ENCODE measurements at places on chromosomes 5 and 9.

DNA sequence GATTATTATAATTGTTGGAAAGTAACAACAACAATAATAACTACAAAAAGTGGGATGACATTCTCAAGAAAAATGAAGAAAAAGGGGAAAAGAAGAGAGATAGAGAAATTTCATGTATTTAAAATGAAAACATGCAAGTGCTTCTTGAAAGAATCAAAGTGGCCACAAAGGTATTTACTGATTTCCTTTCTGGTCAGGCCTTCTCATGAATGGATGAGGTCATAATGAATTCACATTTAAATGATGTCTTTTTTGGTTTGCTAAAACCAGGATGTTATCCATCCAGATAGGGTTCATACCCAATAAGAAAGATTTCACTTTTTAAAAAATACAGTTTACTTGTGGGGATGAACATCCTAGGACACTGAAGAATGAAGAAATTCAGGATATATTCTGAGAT, 446.4 kb upstream of the PTGER4 start:
- DNase-seq, result no peak

DNA sequence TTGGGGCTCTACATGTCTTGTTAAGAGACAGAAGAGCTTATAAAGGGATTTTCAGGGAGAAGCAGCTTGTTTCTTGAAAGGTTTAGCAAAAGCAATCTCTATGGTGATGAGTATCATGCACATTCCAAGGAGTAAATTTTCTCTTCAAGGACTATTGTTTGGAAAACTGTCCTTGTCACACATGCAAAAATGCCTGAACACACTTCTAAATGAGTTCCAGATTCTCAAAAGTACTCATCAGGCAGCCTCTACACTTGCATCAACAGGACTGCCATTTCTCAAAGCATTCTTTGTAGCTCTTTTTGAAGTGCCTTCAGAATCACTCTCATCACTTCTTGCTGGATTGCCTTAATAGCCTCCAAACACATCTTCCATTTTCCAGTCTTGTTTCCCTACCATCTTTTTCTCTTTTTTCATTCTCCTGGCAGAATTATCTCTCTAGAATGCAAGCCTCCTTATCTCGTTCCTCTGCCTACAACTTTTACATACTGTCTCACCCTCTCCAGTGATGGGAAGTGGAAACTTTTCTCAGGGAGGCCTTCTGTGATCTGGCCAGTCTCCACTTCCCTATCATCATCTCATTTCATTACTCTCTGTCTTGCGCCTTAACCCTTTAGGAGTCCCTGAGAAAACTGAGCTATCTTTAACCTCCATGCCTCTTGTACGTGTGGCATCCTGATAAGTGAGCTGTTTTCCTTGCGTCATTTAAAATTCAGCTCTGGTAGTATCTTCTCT, 631.5 kb upstream of the TLE4 start:
- DNase-seq, result no peak

DNA sequence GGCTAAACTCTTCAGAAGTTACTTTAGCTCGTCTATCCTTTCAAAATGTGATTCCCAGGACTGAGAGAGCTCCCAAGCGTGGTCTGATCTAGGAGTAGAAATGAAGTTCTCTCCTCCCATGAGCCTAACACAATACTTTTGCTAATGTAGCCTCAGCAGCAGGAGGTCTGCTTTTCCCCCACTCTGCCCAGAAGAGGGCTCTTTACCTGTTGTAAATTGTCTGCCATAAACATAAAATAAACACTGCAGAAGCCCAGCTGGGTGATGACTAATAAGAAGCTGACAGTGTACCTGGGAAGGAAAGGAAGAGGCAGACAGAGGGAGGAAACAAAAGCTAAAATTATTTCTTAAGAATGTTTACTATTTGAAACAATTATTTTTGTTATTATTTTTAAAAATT, 15.4 kb downstream of the SLC36A3 start:
- peak; percentile 71 for DNase-seq

DNA sequence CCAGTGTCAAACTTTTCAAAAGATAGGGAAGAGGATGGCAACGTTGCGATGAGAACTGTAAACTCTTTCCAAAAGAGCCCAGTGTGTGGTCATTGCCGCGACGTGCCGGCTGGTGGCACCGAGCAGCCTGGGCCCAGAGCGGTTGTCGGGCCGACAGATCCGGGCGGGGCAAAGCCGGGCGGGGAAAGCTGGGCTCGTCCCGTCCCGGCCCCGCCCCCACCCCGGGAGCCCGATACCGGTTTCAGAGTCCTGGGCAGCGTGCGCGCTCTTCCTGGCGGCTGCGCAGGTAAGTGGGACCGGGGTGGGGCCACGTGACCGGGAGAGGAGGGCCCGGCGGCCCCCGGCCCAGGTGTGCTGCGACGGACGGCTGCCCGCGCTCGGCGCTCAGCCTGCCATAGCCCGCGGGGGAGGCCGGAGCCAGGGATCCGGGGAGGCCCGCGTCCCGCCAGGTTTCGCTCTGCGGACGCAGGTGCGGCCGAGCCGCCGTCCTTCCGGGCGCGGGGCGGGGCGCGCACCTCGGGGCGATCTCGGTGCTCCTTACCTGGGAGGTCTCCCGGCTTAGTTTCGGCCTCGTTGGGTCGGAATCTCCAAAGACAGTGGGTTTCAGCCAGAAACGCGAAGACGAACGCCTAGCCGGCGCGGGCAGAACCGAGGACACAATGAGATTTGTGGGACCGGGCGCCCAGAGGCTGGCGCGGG, at the start of gene MARVELD2:
TSS of gene MARVELD2 (plus strand) at position 232 of the 699 bp plus-strand sequence. CDS start 4,270 bp downstream, outside the sequence.
- DNase-seq, result peak; percentile 69

- DNase-seq, result no peak
These were observed 383.3 kb upstream of the RPS23 start for GRCh38 chr5:82661462-82661861.

DNA sequence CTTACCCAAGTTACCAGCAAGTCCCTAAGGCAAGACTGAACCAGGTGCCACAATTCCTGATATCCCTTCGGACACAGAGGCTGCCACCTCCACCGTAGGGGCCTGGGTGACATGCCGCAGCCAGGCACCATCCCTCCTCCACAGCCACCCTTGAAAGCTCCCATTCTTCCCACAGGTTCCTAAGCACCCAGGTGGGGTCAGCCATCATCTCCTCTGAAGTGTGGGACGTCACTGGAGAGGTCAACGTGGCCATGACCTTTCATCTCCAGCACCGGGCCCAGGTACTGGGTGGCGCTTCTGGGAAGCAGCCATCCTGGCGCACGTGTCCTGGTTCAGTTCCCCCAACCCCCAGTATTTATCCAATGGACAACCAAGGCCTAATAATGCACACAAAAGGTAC, 8.2 kb downstream of the ADGRD2 start:
- no peak for DNase-seq

GRCh38 chr5:125409861-125410536, 663.6 kb upstream of the ZNF608 start:
- peak; percentile 82 for DNase-seq

DNA sequence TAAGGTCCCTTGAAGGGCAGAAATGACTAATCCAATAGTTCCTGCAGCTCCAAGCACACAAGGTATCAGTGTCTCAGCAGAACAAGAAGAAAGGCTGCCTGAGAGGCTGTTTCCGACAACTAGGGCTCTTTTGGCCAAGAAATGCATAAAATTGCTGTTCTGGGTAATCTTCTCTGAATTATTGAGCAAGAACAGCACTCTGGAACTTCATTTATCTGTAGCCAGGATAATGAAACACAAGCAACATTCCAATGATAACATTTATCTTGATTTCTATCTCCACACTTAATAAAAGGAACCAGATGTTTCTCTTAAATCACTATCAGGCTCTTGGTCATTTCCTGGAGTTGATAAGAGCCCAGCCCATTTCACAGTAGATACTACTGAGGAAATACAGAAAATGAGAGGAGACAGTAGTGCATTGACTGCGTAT, 17.0 kb upstream of the AUH start:
- no peak for DNase-seq

DNA sequence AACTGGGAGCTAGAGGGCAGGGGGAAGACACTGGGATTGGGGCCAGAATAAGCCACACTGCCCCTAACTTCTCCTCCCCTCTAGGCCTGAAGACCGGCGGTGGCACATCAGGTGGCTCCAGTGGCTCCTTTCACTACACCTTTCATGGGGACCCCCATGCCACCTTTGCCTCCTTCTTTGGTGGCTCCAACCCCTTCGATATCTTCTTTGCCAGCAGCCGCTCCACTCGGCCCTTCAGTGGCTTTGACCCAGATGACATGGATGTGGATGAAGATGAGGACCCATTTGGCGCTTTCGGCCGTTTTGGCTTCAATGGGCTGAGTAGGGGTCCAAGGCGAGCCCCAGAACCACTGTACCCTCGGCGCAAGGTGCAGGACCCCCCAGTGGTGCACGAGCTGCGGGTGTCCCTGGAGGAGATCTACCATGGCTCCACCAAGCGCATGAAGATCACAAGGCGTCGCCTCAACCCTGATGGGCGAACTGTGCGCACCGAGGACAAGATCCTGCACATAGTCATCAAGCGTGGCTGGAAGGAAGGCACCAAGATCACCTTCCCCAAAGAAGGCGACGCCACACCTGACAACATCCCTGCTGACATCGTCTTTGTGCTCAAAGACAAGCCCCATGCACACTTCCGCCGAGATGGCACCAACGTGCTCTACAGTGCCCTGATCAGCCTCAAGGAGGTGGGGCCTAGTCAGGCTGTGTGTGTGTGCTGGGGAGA, 6.8 kb downstream of the DNAJB5 start:
- DNase-seq, result no peak

DNA sequence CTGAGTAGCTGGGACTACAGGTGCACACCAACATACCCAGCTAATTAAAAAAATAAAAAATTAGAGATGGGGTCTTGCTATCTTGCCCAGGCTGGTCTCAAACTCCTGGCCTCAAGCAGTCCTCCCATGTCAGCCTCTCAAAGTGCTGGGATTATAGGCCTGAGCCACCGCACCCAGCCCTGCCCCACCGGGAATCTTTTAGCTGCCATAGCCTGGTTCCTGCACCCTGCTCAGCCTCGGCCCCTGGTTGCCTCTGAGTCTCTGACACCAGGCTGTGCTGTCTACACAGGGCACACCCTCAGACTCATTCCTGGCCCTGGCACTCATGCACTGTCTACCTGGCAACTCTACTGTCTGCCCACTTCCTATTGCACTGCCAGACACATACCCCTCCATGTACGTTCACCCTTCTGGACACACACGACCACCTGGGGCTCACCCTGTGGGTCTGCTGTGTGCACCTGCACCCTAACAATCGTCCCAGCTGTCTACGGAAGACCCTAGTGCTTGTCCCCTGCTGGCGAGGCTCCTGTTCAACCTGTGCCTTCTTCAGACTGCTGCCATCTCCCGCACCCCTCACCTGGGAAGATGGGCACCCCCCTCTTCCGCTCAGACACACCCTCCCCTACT, 1.4 kb downstream of the PROP1 start:
- DNase-seq, result no peak

- DNase-seq, result no peak
These were observed 33.5 kb upstream of the ALDOB start for GRCh38 chr9:101469026-101469425.

DNA sequence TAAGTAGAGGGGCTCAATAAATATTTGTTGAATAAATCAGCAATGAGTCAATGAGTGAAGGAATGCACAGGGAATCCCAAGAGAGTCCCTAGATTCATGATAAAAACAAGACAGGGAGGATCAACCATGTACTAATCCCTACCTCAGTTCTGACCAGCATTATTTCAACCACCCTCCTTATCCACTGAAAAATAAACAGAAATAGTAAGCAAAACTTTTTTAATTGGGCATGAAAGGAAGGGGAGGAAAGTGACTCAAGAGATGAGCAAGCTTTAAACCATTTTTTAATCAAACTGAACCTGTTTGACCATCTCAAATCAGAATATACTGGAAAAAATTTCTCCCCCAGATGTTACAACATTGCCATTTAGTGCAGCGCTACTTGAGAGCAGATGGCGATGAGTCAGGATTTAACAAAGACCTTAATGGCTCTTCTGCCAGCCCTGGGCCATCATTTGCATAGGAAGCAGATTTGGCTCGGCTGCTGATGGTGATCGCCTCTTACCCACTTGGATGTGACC, 194.8 kb upstream of the SLC30A5 start:
- DNase-seq, result peak; percentile 48

GRCh38 chr5:158032246-158032645, 173.3 kb upstream of the CLINT1 start:
- DNase-seq, result no peak

DNA sequence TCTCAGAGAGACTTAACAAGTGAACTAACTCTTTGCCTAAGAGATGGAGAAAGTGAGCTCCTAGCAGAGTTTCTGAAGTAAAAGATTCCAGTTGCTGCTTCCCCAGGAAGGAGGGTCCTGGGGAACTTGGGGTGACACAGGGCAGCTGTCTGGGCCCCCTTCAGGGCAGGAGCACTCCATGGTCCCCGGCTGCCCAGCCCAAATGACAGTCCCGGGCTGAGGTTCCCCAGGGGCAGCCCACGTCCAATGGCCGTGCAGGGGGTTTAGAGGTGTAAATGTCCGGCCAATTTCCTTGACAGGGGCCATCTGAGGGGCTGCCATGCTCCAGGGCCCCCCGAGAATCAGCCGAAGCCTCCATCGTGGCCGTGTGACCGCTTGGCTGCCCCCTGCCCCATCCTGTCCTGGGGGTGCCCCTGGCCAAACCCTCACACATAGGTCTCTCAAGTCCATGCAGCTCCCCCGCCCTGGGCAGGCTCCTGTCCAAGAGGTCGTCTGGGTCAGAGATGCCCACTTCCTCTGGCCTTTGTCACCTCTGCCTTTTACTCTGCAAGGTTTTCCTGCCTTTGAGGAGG, 5.5 kb upstream of the PPP1R26 start:
- DNase-seq, result no peak

- DNase-seq, result no peak
These were observed 1.1 kb downstream of the DIAPH1 start for GRCh38 chr5:141617682-141618029.

DNA sequence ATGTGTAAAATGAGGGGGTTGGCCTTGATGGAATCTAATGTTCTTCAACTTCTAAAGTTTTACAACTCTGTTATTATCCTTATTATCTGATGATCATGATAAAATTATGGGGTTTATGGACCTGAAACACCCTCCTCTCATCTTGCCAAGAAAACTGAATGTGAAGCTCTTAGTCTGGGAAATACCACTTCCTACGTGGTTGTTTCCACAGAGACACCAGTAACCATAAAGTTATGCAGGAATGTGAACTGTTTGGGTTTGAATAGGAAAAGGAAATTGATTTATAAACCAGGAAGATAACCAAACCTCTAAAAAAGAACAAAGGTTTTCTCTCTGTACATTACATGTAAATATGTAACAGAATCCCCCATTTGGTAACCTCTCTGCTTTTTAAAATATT, 28.3 kb upstream of the RAI14 start:
- DNase-seq, result no peak

DNA sequence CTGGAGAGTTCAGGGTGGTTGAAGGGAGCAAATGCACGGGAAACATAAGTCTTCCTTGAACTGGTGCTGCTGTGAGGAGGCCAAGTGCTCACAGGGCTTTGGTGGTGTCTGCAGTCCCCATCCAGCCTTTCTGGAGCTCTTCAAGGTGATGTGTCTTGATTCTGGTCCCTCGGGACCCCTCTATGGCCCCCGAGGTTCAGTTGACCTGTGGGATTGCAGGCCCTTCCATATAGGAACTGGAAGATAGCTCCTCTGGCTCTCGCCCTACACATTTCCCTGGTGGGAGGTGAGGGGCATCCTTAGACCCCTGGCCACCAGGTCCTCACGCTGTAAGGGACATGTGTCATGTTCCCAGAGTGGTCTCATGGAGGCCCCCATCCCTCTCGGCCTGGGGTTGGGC, 191.8 kb downstream of the GADD45G start:
- no peak for DNase-seq
